ENCODE measurements at places on chromosomes 4 and X.

GRCh38 chr4:184826691-184827270 lies 1.0 kb upstream of the ACSL1 start:
- no peak for DNase-seq

DNA sequence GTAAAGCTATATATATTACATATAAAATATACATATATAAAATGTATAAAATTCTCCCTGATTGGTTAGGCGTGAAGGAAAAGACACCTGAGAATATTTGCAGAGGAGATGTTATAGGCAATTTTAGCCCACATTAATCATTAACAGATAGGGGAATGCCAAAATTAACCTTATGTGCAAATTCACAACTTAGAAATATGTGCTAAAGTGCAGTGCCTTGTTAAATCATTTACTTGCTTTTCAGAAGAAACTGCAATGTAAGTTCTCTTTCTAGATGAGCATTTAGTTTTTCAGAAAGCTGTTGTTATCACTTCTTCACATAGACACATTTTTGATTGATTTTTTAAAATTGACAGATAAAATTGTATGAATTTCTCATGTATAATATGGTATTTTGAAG lies 5.6 kb downstream of the TASL start:
- DNase-seq, result no peak

GRCh38 chr4:176627916-176628315 lies 164.8 kb downstream of the VEGFC start:
- DNase-seq, result no peak

GRCh38 chrX:130060122-130061069 lies 49.9 kb downstream of the ELF4 start:
- no peak for DNase-seq

DNA sequence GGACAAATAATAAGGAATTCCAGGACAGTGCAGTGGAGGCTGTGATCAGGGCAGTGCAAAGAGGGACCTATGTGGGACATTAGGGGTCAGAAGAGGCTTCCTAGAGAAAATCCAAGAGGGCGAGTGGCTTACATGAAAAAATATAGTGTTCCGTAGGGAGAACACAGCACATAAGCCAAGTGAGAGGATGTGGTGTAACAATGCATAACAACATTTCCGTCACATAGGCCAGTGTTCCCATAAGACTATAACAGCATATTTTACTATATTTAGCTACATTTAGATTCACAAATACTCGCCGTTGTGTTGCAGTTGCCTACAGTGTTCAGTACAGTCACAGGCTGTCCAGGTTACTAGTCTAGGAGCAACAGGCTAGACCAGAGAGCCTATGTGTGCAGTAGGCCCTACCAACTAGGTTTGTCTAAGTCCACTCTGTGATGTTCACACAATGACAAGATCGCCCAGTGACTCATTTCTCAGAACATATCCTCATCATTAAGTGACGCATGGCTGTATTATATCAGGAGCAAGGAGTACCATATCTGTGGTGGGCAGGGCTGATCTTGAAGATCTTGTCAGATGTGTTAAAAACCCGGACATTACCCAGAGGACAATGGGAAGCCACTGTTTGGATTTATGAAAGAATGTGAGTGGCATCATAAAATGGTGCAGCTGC lies 74.0 kb upstream of the TBL1X start:
- DNase-seq, result no peak

- DNase-seq, result no peak
These were observed 17.2 kb downstream of the ANXA3 start for GRCh38 chr4:78568640-78569305.

DNA sequence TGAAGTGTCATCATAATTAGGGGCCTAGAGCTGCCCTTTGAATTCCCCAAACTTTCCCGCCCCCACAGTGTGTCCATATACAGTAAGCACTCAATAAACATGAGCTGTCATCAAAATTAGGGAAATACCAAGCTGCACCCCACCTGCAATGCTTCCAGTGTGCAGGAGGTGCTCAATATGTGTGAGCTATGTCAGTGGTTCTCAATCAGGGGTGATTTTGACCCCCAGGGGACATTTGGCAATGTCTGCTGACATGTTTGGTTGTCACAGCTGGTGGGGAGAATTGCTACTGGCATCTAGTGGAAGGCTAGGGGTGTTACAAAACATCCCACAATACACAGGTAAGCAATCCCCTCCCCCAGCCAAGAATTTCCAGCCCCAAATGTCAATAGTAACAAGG lies 748 bp downstream of the CFP start:
- no peak for DNase-seq
